Fibroblast of the aortic adventitia (primary cell): ENCODE measurements at places on chromosomes 1 and 21.
A peak's percentile ranks its signal among the peaks of the same experiment; 100 is the strongest.

DNA sequence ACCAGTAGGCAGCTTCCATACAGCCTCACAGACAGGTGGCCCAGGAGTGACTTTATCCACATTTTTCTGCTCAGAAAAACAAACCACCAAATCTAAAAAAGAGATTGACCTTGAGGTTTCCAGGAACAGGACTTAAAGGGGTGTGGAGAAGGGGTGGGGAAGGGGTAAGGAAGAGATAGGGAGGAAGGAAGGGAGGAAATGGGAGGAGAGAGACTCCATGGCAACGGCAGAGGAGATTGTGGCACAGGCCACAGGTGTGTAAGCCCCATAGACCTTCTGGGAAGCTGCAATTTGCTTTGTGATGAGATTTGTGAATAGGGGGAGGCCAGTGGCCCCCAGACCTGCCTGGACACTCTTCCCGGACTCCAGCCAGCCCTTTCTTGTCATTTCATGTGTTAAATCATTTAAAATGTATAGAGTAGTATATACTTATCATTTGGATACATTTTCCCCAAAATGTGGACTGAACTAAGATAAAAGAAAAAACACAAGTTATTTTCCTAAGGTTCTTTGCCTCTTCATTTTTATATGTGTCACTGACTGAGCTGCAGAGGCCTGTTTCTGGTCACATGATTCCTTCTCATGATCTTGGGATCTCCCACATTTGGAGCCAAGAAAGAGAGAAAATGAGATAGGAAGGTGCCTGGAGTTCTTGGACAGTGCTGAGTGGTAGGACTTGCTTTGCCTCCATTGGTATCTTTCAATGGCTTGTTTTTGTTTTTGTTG, 55.5 kb downstream of the CLIC6 start:
- DNase-seq, result peak; percentile 57

DNA sequence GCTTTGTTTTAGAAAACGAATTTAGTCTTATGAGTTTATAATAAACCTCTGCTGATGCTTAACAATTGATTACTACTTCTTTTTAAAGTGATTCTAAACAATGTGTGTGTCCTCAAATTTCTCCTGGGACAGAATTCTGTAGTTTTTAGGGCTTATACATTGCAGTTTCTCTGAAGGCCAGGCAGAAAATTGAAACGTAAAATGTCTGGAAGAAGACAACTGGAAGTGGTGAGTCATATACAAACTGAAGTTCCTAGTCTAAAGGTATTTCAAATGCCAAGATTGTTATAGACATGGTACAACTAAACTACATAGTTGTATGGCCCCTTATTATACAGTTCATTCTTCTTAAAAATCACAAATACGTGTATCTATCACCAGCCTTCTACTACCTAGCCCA, 30.5 kb upstream of the RC3H1 start:
- peak; percentile 13 for DNase-seq

DNA sequence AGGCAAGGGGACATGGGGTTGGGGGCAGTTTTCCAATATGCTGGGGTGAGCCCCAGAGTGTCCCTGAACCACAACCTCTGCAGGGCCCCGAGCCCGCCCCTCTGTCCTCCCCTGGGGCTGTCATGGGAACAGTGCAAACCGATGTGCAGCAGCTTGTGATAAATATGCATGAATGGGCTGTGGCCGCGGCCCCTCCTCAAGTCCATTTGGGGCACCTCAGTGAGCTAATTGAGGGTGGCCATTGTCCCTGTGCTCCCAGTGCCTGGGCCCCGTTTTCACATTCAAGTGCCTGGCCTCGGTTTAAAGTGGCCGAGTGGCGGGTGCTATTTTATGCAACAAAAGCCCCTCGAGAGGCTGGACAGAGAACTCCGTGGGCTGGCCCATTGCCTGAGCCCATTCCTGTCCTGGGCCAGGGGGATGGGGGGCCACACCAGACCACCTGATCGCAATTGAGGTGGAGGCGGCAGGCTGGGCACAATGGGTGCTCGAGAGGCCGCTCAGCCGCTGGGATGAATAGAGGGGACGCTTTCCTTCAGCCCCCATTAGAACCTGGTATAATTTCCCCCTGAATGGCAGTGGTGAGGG, 193.7 kb downstream of the FOXD2 start:
- DNase-seq, result no peak

DNA sequence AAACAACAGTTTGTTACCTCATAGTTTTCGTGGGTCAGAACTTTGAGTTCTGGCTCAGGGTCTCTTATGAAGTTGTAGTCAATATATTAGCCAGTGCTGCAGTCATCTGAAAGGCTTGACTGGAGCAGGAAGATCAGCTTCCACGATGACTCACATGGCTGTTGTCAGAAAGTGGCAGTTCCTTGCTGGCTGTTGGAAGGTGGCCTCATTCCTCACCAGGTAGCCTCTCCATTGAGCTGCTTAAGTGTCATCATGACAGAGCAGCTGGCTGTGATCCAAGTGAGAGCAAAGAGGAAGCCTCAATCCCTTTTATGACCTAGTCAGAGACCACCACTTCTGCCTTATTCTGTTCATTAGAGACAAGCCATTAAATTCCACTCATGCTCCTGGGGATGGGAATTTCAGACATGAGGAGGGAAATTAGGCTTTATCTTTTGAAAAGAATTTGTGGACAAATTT, 5.6 kb downstream of the OSBPL9 start:
- peak; percentile 80 for DNase-seq

GRCh38 chr1:179706339-179706941, 36.7 kb upstream of the FAM163A start:
- peak; percentile 77 for DNase-seq

DNA sequence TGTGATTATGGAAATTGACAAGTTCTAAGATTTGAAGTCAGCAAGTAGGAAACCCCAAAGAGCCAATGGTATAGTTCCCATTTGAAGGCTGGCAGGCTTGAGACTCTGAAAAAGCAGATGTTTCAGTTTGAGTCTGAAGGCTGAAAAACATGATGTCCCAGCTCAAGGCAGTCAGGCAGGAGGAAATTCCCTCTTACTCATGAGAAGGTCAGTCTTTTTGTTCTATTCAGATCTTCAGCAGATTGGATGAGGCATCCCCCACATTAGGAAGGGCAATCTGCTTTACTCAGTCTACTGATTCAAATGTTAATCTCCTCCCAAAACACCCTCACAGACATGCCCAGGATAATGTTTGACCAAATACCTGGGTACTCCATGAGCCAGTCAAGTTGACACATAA, 372.5 kb upstream of the ST6GALNAC5 start:
- DNase-seq, result no peak

GRCh38 chr1:10679496-10680220, 116.8 kb downstream of the CASZ1 start:
- DNase-seq, result peak; percentile 48

DNA sequence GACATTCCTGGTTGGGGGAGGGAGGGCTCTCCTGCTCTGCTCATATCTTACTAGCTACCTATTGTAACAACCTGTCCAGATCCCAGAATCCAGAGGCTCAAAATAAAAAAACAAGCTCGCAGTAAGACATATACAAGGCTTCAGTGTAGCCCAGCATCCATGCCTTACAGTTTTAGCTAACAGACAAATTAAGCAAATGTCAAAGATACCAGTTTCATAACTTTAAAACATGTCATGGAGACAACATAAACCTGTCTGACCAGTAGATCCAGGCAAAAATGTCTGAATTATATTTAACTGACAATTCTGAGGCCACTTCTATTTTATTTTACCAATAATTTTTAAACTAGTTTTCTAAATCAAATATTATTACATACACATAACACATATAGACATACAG, 167.7 kb upstream of the TNR start:
- DNase-seq, result no peak

DNA sequence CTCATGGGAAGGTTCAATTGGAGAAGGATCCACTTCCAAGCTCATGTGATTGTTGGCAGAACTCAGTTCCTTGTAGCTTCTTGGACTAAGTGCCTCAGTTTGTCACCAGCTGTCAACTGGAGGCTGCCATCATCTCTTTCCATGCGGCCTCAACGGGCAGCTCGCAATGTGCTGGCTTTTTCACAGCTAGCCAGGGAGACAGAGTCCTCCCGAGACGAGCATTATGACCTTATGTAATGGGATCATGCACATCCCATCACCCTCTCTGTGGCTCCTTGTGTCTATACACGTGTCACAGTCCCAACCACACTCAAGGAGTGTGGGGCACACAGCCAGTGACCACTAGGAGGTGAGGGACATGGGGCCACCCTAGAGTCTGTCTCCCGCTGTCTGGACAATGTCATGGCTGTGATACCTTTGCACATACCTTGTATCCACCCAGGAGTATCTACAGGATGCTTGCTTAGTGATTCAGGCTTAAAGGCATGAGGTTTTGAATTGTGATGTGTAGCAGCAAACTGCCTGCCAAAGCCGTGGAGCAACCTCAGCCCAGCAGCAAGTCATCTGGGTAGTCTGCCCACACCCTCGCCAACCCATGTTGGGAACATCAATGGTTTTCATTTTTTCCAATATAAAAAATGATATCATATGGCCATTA, 3.9 kb upstream of the KRTAP10-6 start:
- peak; percentile 22 for DNase-seq

GRCh38 chr1:187491082-187491720, 662.5 kb downstream of the PLA2G4A start:
- no peak for DNase-seq

- DNase-seq, result no peak
Measured at GRCh38 chr1:115666702-115667101, 24.9 kb downstream of the VANGL1 start.

DNA sequence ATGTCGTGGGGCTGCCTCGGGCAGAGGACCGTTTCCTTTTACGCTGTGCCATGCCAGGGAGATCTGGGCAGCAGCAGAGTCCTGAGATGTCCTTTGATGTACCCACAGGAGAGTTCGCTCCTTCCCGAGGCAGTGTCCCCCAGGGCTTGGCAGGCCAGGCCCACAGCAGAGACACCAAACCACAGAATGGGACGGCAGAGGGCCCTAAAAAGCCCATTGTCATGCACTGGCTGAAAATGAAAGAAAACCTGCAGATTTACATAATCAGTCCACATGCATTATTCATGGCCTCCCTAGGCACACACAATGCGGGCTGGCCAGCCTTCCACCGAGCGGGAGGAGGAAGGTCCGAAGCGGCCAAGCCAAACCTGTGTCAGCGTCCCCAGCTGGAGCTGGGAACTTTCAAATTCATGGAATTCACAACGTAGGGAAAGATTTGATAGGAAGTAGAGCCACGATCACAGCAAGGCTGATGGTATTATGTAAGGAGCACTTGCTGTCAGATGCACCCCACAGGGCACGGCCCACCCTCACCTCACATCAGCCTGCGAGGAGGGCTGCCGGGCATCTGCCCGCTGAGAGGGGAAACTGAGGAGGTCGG, 25.3 kb upstream of the EFHD2 start:
- peak; percentile 31 for DNase-seq

- no peak for DNase-seq
Measured at GRCh38 chr1:162022626-162023025, 1.0 kb downstream of the OLFML2B start.

DNA sequence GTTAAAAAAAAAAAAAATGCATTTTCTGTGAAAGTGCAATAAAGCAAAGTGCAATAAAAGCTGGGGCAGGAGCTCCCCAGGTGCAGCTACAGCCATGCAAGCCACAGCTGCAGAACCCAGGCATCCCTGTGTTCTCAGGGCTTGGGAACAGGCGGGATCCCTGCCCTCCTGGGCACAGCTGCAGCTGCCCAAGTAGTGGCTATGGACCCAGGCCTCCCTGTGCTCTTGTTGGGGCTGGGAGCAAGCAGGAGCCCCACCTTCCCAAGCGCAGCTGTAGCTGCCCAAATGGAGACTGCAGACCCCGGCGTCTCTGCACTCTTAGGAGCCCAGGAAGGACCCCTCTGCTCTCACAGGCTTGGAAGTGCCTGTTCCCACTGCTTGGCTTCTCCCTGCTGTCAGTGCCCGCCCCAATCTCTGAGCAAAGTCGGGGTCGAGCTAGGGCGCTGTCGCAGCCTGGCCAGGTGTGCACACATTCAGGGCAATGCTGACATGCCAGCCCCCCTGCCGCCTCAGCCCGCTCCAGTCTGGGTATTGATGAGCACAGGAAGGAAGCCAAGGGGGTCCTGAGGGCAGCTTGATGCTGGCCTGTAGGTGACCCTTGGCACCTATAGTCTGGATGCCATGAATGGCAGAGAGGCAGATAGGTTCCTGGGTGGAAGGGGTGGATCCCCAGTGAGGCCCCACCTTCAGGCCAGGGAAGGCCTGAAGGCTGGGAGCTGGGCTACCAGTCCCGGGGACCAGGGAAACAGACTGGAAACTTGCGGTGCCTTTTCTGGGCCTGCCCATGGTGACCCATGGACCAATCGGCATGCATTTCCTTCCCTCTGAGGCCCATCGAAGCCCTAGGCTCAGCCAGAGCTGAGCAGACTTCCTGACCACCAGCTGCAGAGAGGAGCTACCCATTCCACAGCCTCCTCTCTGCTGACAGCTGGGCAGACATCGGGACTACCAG, 58.6 kb downstream of the RRAGC start:
- no peak for DNase-seq

DNA sequence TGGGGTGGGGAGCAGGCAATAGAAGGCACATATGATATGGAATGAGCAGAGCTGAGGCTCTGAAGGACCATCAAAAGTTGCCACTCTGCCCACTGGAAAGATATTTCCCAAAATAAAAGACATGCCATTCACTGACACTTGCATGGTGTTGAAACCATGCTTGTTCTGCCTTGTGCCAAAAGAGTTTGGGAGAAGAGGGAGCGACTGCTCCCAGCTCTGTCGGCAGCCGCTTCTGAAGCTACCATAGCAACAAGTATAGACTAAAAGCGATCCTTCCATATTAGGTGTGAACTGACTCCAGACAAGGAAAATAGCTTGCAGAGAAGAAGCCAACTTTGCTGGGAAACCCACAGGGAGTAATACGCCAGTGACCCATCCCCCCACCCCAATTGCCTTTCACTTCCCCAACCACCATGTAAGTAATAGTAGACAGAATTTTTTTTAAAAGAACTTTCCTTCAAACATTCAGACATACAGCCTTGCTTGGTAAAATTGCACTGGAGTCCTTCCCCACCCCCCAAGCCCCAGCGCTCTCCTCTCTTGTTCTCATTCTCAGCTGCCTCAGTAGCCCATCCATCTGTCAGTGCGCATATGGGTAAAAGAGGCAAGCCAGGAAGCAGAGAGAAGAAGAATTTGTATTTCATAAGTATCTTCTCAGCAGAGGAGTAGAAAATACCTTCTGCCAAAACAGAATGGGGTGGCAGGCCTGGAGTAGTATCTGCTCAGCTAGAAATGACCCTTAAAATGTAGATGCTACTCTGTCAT, 263.7 kb downstream of the OMA1 start:
- DNase-seq, result no peak

DNA sequence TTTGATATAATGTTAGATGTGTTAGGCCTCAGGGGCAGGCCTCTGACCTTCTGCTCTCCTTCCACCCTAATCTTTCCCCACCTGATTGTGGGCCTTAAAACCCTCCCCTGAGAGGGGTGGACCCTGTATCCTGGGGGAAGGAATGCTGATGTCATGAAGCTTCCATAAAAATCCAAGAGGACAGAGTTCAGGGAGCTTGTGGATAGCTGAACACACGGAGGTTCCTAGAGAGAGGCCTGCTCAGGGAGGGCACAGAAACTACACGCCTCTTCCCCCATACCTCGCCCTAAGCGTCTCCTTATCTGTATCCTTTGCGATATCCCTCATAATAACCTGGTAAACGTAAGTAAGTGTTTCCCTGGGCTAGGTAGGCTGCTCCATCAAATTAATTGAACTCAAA, 4.3 kb downstream of the MFN2 start:
- DNase-seq, result no peak

- no peak for DNase-seq
Measured at GRCh38 chr1:89708751-89709375, 75.9 kb downstream of the LRRC8C start.
